Stimulated activated naive CD8-positive, alpha-beta T cell treated with anti-CD3 and anti-CD28 coated beads, Interleukin-15, Interleukin-2, amounts not matched to agents 100 U/mL and 50 U/mL, for 24 hours (primary cell): ENCODE measurements at places on chromosomes 12 and 14.

DNA sequence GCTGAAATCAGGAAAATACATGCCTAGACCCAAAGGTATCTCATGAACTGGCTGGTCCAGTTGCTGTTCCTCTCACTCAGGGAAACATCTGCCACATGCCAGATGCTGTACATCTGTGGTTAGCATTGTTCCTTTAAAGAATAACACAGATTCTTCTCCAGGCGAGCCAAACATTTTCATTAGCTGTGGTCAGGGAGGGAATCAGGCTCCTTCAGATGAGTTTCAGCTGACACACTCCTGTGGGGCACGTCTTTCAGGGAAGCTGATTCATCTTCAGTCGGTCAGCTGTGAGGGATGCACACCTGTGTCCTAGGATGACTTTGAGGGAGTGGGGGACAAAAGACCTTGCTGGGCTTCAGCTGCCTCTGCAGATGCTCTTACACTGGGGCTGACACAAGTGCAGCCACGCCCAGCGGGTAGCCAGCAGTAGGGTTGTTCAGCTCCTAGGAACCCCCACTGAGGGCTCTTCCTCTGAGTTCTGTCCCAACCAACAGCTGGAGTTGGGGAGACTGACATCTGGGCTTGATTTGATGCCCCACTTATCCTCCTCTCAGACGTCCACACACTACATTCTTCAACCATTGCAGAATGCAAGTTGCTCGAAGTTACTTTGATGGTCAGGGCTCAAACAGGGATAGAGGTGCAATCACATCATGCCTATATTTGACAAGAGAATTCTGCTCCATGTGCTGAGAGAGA is 155.0 kb downstream of the NUAK1 start:
- DNase-seq: no peak

GRCh38 chr12:58919231-58920101 is 838 bp downstream of the LRIG3 start:
- no peak for DNase-seq

DNA sequence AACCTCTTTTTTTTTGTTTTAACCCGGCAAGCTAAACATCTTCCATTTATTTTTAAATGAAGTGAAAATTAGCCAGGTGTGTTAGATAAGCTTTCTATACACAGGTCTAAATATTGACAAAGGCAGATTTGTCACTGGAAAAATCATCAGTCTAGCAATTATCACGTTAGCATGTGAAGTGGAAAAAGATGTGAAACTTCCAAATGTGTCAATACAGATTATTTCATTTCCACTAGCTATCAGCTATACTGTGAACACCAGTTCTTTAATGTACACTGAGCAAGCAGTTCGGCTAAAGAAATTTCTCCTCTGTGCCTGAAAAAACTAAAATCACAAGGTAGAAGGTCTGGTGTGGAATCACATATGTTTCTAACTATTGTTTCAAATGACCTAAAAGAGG is 96.6 kb upstream of the G2E3 start:
- no peak for DNase-seq

GRCh38 chr12:54173906-54174471 is 14.8 kb downstream of the SMUG1 start:
- DNase-seq: no peak

GRCh38 chr14:22252686-22253085 is 336.3 kb downstream of the DAD1 start:
- DNase-seq: no peak

- DNase-seq: no peak
Observed at GRCh38 chr14:30657606-30658163, 35.6 kb downstream of the SCFD1 start.

GRCh38 chr12:109836916-109837315 is 3.7 kb upstream of the TRPV4 start:
- no peak for DNase-seq

DNA sequence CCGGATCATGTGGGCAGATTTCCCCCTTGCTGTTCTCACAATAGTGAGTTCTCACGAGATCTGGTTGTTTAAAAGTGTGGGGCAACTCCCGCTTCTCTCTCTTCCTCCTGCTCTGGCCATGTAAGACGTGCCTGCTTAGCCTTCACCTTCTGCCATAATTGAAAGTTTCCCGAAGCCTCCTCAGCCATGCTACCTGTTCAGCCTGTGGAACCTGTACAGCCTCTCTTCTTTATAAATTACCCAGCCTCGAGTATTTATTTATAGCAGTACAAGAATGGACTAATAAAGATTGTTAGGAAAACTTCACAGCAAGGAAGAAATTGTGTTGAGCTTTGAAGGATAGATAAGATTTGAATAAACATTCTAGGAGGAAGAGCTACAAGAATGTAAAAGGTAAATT is 52.1 kb downstream of the KDM5A start:
- DNase-seq: no peak

GRCh38 chr14:47541662-47542061 is 133.7 kb downstream of the MDGA2 start:
- DNase-seq: no peak

- DNase-seq: no peak
Observed at GRCh38 chr14:58626431-58626831, 11.3 kb upstream of the DACT1 start.

DNA sequence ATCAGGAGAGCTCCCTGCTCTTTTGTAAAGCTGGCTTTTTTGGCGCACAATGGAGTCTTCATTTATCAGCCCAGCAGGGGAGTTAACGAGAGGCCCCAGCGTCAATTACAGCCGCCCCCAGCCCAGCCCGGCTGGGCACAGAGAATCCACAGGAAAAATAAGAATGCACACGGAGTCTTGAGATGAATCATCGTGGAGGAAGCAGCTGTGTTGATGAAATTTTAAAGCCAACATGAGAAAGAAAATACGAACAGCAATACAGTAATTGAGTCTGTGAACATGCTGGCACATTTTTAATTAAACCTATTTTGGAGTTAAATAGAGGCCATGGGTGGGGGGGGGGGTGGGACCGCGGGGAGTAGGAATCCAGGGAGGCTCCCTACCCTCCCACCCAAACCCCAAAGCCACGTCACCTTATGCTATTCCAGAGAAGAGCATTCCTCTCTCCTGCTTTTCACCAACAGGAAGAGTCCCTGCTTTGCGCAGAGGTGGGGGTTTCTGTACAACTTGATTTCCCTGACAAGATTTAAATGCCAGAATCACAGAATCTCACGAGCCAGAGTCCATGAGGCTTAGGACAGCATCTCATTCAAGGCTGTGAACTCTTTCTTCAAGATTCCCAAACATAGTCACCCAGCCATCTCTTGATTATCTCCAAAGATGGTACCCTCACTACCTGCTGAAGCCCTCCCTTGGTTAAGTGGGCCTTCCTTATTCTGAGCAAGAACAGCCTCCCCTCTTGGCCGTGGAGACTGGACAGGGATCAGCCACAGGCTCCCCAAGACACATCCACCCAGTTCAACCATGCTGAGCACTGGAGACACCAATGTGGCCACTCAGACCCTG is 50.3 kb downstream of the CCNK start:
- DNase-seq: no peak

DNA sequence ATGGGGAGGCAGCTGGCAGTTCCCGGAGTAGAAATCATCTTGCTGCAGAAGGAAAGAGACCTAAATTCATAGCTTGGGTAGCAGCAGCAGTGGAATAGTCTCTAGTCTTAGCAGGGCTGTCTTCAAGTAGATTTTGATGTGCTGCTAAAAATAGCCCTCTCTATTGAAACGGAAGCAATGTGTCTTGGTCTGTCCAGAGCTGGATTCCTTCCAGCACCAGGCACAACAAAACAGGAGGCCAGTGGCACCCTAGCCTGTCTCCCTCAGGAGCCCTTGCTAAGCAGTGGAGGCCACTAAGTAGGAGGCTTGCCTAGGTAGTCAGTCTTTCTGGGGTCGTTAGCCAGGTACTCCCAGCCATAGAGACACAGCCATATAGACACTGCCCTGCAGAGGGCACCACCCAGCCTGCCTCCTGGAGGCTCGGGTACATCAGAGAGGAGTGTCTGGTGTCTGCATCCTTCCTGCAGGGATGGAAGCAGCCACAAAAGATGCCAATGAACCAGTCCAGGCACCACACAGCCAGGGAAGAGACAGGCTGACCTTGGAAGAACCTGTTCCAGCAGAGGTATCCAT is 97.5 kb downstream of the CRACR2A start:
- no peak for DNase-seq

- DNase-seq: no peak
Observed at GRCh38 chr12:124152731-124153130, 142.2 kb upstream of the RFLNA start.

DNA sequence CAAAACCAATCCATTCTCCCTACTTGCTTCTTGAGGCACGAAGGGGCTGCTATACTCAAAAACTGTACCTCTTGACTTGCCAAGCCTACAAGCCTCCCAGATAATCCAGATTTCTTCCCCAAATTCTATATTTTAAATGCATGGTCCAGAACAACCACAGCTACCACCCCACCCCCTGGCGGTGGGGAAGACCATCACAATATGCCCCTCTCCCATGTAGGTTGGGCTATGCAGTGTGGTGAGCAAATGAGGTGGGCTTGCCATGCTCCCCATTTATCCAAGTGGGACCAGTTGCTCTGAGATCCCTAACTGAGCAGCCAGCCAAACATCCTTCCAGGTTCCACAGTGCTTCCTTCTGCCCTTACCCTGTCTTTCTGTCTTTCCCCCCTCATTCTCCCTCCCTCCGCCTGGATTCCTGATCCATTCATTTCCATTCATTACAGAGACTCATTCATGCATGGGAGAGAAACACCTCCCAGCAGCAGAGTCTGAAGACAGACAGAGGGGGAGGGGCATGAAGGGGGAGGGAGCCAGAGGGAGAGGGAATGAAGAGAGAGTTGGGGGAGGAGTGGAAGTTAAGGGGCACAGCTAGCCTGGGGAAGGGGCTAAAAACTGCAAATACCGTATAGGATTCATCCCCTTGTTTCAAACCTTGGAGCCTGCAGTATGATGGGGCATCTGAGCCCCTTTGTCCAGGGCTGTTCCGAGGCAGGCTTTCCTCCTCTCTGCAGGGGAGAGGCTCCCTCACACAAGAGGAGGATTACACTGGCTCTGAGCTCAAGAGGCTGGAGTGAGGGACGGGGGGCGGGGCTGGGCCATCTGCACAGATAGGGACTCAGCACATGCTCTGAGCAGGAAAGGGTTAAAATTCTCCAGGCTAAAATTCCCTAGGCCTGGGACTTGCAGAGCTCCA is 4.4 kb downstream of the ZNF219 start:
- DNase-seq: no peak

DNA sequence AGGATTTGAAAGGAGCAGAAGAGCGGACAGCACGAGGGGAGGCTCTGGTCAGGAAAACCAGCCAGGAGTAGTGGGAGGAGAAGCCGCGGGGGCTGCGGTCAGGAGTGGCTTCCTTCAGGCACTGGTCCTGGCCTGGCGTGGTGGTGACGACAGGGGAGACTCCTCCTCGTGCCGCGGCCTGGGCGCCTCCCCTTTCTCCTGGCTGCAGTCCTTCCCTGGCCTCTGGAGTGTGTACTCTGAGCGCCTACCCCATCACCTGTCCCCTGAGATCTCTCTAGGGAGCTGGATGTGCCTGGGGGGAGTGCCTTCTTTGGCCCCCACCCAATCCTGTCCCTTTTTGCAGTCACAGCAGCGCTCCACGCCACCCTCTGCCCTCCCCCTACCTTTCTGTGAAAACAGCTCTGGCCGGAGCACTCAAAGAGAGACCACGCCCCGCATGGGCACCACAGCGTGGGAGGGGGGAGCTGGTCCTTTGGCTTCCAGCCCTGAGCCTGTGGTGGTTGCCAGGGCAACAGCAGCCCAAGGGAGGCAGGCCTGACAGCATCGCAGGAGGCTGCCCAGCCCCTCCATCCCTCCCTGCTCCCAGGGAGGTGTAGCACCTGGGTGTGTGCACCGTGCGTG is 125.9 kb downstream of the CALM1 start:
- DNase-seq: no peak

GRCh38 chr12:5003025-5003666 is 40.5 kb upstream of the KCNA5 start:
- DNase-seq: peak; percentile 57

DNA sequence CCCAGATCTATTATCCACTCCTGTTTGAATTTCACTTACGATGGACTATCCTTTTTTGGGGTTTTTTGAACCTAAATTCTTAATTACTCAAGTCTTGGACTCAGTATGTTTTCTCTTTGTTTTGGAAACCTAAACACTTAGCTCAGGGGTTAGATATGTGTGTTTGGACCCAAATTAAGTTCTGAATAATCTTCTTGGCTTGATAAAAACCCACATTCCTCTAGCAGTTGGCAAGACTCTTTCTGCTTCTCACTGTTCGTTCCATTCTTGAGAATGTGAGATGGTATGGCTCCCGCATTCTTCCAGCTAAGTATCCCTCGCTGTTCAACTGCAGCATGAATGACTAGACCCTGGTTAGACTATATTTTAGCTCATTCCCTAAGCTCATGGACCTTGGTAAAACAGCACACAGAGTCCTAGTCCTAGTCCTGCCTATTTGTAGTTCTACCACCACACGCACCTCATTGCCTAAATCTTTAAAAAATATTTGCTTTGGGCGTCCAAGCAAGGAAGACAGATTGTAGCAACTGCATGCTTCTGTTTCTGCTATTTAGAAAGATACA is 860.0 kb downstream of the RPS29 start:
- DNase-seq: no peak

GRCh38 chr14:92542766-92543554 is 29.4 kb downstream of the RIN3 start:
- DNase-seq: no peak

DNA sequence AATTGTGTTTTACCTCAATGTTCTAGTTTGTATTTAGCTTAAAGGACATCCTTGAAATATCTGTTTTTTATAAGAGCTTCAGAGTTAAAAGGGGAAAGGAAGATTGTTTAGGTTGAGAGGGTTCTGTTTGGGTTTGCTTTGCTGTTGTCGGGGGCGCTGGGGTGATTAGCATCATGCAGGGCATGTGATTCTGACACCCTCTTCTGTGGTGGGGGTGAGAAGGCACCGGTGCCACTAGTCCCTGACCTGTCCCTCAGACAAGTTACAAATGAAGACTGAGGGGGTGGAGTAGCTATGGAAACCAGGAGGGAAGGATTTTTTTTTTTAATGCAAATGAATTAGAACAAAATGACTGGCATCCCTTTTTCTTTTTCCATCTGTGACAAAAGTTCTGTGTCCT is 291.3 kb downstream of the RPAP3 start:
- DNase-seq: peak; percentile 65

GRCh38 chr12:66786531-66787308 is 107.8 kb upstream of the GRIP1 start:
- no peak for DNase-seq

GRCh38 chr12:124259154-124260066 is 35.5 kb upstream of the RFLNA start:
- no peak for DNase-seq

GRCh38 chr12:115411121-115411520 is 727.1 kb upstream of the TBX3 start:
- DNase-seq: no peak

GRCh38 chr14:28776482-28777266 is 10.1 kb downstream of the FOXG1 start:
- no peak for DNase-seq

DNA sequence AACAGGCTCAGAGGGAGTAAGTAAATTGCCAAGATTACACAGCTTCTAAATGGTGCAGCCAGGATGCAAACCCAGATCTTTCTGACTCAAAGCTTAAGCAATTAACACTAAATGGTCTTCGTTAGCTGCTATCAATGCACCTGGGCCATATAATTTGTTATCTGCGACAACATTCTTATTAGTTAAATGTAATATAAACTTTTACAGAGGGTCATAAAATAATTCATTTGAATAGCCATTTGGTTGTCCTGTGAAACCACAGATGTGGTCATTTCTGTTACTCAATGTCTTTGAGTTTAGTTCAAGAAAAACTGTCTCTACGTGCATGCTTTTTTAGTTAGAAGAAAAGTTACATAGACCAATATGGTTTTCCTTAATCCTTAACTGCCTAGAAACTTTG is 22.1 kb upstream of the NAP1L1 start:
- no peak for DNase-seq

GRCh38 chr12:3683670-3684069 is 69.2 kb downstream of the CRACR2A start:
- DNase-seq: no peak
